ENCODE measurements at places on chromosomes 3 and 15. TPM values are rescaled to one million over a fixed set of nuclear protein-coding genes. Genes with fewer than 3 reads are reported as not detected.

GRCh38 chr3:119794971-119795612 is 13.2 kb downstream of the NR1I2 start:
- DNase-seq = peak; percentile 21

DNA sequence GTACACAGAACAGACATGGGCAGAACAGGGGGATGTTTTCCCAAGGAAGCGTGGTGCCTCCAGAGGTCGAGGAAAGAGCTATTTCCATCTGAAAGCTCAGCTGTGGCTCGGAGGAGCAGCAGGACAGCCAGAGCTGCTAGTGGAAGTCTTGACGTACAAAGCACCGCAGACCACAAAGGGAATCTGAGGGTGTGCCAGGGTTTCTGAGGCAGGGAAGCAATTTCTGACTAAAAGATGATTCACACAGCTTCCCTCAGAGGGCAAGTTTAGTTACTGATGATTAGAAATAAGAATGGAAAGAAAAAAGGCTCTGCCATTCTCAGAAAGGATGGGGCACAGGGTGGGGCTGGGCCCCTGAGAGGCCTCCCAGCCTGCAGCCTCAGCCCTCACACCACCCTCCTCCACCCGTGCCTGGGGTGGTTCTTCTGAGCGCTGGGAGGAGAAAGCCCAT is 45.8 kb upstream of the SEC13 start:
- DNase-seq = no peak

DNA sequence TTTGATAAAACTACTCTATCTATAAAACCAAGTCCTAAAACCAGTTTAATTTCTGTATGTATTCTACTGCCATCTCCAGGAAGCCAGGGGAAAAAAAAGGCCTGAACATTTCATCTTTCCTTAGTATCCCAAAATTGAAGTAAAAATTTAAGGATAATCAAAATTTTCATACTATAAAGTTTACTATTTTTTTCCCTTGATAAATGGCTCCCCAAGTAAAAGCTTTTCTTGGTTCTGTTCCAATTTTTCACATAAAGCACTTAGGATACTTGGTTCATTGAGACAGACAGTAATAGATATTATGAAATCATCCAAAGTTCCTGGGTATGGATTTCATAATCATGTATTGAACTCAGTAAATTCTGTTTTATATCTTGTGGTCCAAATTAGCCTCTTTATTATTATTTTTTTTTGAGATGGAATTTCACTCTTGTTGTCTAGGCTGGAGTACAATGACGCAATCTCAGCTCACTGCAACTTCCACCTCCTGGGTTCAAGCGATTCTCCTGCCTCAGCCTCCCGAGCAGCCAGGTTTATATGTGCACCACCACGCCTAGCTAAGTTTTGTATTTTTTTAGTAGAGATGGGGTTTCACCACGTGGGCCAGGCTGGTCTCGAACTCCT is 34.5 kb downstream of the ICE2 start:
- no peak for DNase-seq

- no peak for DNase-seq
Measured at GRCh38 chr3:125381743-125382142, 6.6 kb upstream of the ZNF148 start.

DNA sequence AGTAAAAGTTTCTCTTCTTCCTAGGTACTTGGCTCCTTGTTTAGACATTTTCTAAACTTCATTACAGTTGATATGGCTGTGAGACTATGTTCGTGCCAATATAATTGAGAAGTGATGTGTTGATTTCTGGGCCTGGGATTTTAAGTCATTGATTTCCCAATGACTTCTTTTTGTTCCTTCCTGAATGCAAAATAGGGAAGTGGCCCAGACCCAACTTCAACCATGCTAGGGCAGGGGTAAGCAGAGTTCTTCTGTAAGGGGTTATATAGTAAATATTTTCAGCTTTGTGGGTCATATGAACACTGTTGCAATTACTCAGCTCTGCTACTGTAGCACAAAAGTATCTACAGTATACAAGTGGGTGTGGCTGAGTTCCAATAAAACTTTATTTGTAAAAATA is 320.1 kb upstream of the WNT5A start:
- DNase-seq = no peak

DNA sequence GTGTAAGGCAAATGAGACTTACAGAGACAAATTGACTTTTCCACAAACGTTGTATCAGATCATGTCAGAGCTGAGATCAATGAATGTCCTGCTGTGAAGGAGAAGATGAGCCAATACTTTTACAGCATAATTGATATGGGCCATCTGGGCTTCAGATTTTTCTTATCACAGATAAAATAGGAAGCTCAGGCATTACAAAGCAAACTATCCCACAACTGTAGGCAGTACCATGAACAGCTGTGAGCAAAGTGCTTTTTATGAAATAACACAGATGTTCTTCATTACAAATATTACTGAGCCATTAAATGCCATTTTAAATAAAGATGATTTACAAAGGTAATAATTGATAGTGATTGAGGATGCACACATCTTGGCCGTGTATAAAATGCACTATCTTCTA is 852.3 kb downstream of the OTOL1 start:
- DNase-seq = no peak

DNA sequence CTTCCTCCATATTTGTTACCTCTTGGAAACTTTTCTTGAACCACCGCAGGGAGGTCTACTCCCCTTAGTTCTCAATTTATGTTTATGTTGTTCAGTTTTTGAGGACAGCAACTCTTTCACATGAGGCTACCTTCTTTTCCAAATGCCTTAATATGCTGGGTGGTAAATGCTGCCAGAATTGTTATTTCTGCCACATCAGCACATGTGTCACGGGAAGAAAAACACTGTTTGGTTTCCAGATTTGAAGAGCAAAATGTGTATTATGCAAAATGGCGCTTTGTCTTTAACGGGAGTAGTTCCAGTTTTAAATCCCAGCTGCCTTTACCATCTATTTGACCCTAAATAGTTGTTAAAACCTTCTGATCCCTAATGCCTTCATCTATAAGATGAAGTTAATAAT is 606.2 kb upstream of the TBL1XR1 start:
- DNase-seq = no peak

DNA sequence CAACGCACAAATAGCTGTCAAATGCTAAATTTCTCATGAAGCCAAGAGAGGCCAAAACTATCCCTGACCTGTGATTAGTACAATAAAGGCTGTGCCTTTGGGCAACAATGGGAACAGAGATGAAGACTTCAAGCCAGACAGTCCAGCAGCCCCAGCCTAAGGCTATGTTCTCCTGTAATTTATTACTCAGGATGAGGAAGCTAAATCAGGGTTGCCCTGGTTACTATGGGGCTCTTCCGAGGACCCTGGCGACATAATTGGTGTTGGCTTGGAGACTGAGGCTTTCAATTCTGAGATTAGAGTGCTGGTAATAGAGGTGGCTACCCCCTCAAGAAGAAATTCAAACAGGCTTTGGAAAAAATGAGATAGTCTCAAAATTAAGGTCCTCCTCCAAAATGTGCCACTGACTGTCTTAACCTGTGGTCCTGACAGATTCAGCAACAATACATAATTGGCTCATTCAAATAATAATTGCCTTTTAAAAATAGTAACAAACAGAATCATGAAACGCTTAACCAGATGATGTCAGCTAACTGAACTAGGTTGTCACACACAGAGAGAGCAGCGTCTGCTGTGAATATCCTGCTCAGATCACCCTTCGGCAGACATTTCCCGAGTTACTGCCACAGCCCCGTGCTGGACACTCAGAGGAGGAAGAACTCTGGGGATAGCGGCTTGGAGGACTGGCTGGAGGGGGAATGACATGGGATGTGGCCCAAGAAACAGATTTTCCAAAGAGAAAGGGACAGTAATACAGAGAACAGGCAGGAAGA is 43.0 kb downstream of the NSMCE3 start:
- DNase-seq = no peak

DNA sequence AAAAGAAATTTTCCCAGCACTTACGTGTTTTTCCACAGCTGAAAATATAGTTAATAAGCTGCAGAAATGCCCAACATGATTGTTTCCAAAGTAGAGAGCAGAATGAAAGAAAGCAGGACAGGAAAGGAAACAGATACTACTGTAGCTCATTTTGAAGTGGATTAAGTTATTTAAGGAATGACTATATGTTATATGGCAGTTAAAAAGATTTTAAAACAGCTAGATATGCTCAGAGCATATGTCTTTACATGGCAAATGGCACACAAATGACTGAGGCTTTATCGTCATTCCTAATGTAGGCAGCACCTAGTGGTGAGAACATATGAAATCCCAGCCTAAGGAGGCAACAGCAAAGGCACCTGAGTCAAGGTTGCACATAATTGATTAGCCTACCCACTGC is 106.6 kb upstream of the SEMA6D start:
- DNase-seq = no peak

C2CD4A gene
- total RNA-seq = not detected

MAGI1 gene
- total RNA-seq = 47.7 TPM

NPAP1 gene
- 0.30 TPM for total RNA-seq

CCDC13 gene
- total RNA-seq = 2.0 TPM

HRG gene
- not detected for total RNA-seq

SEC22A gene
- 15.4 TPM for total RNA-seq

GPR149 gene
- not detected for total RNA-seq

Measured in neural crest cell (in vitro differentiated cells).